ENCODE measurements at places on chromosomes 5 and 9. TPM values are rescaled to one million over a fixed set of nuclear protein-coding genes. Genes with fewer than 3 reads are reported as not detected.
A peak's percentile ranks its signal among the peaks of the same experiment; 100 is the strongest.

DNA sequence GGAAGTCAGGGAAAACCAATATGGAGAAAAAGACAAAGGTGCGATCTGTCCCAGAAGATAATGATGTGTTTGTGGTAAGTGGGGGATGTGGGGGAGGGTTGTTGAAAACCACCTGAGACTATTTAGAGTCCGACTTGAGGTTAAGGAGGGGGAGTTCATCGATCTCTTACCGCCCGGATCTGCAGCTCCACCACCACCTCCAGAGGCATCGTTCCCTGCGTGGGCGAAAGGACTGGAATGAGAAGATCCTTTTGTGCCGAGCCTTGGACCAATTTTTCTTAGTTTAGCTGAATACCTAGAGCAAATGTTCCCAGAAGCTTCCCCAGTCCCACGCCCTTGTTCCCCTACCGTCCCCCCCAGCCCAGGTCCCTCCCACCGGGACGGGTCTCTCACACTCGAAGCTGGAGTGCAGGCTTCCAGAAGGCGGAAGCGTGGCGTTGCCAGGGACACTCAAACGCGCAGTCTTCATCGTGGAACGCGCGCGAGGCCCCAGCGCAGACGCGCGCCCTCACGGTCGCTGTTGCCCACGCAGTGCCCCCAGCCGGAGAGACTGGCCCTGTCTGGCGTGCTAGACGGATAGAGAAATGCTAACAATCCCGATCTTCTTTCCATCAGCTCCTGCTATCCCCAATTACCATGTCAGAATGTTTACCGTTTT, at the start of gene SPATA6L:
TSS of gene SPATA6L (minus strand) at position 439 of the 658 bp plus-strand sequence. CDS start at position 209, 230 bp downstream.
- peak; percentile 80 for DNase-seq

DNA sequence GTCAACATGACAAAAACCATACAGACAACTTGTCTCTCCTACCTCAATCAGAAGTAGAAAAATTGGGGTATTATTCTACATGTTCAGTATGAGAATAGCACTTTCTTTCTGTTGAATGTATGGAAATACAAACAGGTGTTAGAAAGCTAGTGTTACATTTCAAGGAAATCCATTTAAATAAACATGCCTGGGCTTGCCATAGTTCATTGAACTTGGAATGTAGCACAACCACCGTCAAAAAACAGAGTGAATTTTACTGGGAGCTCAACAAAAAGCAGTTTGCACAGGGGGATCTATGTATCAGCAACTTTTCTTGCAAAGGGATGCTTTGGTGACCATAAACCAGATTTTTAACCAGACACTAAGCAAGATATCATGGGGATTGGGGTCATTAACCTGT, 307.9 kb upstream of the SMARCA2 start:
- no peak for DNase-seq

DNA sequence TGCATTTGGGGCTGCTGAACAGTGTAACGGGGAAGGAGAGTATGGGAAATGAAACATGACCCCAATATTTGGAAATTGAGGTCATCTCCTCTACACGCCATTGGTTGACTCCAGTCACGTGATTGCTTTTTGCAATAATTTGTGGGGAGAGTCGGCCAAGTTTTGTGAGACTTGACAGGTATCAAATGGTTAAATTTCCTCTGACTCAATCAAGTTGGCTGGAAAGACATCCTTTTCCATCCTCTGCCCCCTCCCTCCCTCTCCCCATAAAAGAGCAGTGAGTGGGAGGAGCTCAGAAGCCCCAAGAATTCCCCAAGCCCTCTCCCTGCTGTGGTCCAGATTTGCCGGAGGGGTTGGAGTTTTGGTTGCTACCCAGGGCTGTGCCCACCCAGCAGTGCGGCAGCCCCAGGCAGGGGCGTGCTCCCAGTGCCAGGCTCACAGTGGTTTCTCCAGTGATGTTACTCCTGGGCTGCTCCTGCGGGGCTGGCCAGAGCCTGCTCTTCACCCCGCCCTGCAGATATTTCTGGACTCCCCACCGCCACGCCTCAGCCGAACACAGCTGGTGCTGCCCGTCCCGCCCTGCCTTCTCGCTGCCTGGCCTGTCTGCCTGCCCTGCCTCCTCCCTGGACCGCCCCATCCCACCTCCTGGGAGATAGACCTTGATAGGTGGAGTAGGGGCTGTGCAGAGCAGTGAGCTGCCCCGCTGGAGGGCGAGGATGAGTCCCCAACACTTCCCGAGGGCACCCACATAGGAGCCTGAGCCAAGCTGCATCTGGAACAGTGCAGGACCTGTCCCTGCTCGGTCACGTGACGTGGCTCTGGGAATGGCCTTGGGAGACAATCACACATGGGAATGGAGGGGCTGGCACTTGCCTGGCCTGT, 3.4 kb downstream of the COL5A1 start:
- peak; percentile 83 for DNase-seq

UAP1L1 gene
- 9.8 TPM for total RNA-seq

PAEP gene
- total RNA-seq, result not detected

ANKRD31 gene
- 0.06 TPM for total RNA-seq
